Right lung (tissue), 10 donors: ENCODE measurements at places on chromosomes 2 and 18. TPM values are rescaled to one million over a fixed set of nuclear protein-coding genes. Genes with fewer than 3 reads are reported as not detected.

GPR39 gene
- 3.3 TPM for polyA plus RNA-seq

GRCh38 chr2:233853883-233854240 lies 473 bp downstream of the HJURP start:
- DNase-seq, result no peak

- no peak for DNase-seq
Measured at GRCh38 chr2:6838673-6839319, 26.9 kb downstream of the CMPK2 start.

GRCh38 chr2:9318461-9319337 lies 104.6 kb downstream of the ITGB1BP1 start:
- no peak for DNase-seq

- no peak for DNase-seq
Measured at GRCh38 chr2:26757873-26758789, 6.0 kb upstream of the SLC35F6 start.

CNTNAP5 gene
- not detected for polyA plus RNA-seq

DNA sequence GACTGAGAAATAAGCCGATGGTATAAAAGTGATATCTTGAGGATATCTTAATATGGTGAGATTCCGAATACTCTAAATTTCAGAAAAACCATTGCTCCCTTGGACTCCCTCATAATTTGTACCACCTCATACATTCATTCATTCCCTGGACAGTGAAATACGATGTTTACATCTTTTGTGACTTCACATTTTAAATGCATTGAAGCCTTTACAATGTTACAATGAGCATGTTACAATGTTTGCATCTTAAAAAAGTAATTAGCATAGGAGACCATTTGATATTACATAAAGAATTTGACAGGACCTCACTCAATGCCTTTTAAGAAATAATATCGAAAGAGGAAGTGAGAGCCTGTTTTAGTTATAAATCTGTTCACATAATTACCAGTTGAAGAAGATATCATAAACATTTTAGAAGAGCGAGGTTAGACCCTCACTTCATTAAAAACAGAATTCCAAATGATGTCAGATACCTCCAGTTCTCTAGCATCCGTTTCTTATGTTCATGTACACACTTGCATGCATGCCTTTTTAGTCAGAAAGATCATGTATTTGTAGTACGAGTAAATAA lies 372.0 kb downstream of the ARHGAP15 start:
- DNase-seq, result no peak

DNA sequence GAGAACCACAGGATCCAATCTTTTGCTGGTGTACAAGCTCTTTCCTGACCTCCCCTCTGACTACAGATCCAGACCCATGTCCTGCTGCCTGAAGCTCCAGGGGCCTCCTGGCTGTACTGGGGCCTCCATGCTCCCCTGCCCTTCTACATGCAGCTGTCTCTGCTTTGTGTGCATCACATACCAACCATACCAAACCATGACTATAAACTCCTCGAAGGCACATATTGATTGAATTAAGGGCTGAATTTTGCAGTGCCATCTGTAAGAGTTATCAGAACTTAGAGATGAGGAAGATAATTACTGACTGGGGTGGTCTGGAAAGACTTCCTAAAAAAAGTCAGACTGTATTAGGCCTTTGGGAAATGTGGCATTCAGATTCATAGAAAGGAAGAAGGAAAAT lies 139.9 kb upstream of the CXCR4 start:
- no peak for DNase-seq

DYSF gene
- 21.1 TPM for polyA plus RNA-seq

DNA sequence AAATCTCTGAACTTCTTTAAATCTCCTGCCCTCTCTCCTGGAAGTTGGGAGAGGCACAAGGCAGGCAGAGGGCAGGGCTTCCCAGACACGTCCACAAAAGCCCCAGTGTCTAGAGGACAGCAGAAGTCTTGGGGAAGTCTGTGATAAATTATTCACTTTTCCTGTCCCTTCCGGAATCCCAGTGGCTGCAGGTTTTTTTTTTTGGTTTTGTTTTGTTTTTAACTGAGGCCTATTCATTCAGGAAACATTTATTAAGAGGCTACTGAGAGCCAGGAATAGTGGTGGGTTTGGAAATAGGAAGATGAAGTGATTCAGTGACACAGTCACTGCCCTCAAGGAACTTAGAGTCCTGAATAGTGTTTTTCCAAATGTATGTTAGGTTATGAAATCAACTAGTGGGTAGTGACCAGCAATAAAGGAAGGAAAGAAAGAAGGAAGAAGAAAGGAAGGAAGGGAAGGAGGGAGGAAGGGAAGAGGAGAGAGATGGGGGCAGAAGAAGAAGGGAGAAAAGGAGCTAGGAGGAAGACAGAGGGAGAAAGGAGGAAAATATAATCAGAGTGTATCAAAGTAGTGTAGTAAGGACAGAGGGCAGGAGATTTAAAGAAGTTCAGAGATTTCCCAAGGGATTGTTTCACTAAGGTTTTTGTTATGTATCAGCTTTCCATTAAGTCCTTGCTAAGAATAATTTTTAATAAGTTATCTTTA lies 98.9 kb upstream of the ZFP36L2 start:
- DNase-seq, result no peak

ARL4C gene
- 20.5 TPM for polyA plus RNA-seq

DNA sequence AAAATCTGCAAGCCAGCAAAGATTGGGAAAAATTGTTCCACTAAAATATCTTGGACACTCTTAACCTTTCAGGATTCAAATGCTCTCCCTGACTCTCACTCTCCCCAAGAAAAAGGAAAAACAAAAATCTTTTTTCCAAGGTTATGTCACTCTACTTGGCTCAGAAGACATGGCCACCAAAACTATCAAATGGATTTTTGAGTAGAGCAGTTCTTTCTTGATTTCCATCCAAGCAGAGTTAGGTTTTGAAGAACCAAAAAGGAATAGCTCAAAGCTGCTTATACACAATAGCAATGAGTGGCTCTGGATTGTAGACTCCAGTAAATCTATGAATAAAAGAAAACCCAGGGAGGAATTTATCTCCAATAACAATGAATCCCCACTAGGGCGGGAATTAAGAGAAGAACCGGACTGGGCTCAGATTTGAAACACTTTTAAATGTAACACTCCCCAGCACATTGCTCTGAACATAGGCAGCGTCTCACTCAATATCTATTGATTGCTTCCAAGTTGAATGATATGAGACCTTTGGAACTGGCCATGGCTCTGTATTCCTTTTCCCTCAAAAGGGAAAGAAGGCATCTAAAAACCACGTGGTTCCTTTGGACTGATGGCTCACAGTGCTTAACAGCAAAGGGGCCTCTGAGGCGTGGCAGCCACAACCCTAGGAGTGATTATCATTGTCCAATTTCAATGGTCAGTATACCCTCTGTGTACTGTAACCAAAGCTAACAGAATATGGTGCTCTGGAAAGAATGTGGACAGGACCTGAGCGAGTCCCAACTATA lies 68.3 kb downstream of the SPRED2 start:
- DNase-seq, result no peak

ZNF385B gene
- polyA plus RNA-seq, result 6.1 TPM

- DNase-seq, result no peak
Measured at GRCh38 chr2:143526498-143526897, 397.3 kb downstream of the ARHGAP15 start.

GRCh38 chr2:223101340-223102039 lies 49.5 kb downstream of the KCNE4 start:
- no peak for DNase-seq

- DNase-seq, result no peak
Measured at GRCh38 chr18:13425357-13426091, 207.0 kb downstream of the LDLRAD4 start.

MC4R gene
- 1.1 TPM for polyA plus RNA-seq

ALK gene
- polyA plus RNA-seq, result 0.04 TPM
